Activated T-cell treated with anti-CD3 and anti-CD28 coated beads, Interleukin-2, amount 50 U/mL, for 4 hours (primary cell): ENCODE measurements at places on chromosomes 6 and 20. TPM values are rescaled to one million over a fixed set of nuclear protein-coding genes. Genes with fewer than 3 reads are reported as not detected.

DNA sequence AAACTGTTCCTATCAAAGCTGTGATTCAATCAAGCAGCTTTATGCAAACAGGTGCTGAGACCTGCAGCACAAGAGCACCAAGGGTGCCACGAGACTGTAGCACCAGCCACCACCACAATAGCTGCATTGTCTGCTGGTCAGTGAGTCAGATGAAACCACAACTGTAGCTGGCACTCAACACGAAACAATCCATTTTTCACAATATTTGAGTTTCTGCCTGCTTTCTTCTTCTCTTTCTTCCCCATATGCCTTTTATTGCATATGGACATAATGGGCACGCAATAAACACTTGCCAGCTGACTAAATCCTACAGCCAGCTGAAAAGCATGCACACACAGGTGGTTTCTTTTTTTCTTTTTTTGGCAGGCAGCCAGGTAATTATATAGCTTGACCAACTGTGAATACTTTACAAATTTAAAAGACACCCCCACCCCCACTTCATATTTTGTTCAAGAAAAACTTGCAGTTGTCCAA, 16.6 kb downstream of the SLC2A12 start:
- DNase-seq: no peak

GRCh38 chr6:36219081-36219480, 22.5 kb downstream of the BRPF3 start:
- DNase-seq: no peak

DNA sequence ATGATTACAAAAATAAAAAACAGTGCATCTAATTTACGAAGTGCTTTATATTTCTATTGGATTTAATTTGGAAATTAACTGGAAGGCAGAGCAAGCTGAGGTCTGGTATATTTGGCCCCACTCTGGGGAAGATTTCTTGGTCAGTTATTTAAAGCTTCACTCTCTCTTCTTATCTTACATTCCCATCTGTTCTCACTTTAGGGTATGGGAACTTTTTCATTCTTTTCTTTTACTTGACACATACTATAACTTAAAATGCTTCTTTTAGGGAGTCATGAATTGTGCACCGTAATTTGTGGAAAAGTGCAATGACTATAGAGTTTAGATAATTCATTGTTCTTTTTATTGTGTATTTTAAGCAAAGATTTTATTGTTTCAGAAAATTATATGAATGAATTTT, 170.4 kb downstream of the BCKDHB start:
- no peak for DNase-seq

GRCh38 chr20:10488534-10488933, 53.4 kb downstream of the SLX4IP start:
- DNase-seq: no peak

GRCh38 chr6:170021579-170021978, 269.3 kb downstream of the DLL1 start:
- no peak for DNase-seq

DNA sequence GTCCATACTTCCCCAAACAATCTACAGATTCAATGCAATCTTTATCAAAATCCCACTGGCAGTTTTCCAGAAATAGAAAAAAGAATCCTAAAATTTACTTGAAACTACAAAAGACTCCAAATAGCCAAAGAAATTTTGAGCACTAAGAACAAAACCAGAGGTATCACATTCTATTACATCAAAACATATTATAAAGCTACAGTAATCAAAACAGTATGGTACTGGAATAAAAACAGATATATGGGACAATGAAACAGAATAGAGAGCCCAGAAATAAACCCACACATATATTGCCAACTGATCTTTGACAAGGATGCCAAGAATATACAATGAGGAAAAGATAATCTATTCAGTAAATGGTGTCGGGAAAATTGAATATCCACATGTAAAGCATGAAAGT, 46.0 kb upstream of the FBXO30 start:
- DNase-seq: no peak

- DNase-seq: no peak
Measured at GRCh38 chr6:57262901-57263694, 41.0 kb upstream of the RAB23 start.

DNA sequence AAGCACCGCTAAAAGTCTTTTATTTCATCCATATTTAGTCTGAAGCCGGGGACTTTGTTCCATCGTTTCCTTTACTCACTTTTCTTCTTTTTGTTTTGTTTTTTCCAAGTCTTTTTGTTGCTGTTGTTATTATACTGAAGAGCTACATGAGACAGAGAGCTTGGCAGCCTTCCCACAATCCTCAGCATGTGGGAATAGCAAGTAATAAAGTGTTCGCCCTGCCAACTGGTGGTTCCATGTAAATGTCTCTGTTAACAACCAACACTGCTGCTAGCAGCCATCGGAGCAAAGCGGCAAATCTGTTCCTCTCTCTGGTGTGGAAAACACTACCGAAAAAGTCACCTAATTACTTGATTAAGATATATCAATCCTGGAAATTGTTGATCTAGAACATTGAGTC, 437.8 kb upstream of the ID4 start:
- DNase-seq: no peak

DNA sequence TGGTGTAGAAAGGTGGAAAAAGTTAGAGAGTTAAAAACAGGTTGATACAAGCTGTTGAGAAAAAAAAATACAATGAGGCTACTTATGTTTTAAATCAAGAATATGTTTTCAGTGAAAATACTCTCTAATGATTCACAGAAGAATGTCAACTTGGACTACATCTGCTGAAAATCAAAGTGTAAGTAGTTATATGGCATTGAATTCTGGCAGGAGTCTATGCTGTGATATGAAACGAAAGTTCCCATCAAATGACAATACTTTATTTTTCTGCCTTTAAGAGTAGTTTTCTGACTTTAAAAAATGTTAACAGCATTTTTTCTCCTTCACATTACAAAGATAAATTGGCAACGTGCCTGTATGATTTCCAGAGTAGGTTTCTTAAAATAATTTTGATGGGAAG, 158.3 kb downstream of the EYA4 start:
- no peak for DNase-seq

DNA sequence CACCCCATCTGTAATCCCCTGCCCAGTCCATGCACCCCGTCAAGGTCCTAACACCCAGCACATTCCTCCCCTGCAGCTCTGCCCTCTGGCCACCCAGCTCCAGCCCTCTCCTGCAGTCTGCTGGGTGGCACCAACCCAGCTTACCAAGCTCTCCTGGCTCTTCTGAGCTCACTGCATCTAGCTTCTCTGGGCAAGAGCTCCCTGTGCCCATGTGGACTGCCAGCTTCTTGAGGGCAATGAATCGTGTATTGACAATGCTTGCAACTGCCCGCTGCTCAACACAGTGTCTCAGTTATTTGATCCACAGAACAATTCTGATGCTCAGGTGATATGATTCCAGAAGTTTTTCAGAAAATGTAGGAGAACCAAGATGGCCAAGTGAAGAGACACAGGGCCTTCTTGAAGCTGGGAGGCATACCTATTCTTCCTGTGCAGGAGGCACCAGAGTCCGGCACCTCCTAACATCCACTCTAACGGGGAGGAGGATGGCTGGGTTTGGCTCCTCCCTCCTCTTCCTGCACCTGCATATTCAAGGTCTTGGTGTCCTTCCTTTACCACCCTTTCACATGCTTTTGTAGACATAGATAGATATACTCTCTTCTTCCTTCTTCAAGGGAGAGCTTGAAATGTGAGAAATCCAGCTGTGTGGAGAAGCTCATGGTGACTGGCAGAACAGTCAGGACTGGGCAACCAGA, 85.6 kb downstream of the TRERF1 start:
- no peak for DNase-seq

GRCh38 chr6:19851241-19852089, 14.3 kb downstream of the ID4 start:
- DNase-seq: no peak

GRCh38 chr6:101832371-101832770, 438.9 kb downstream of the GRIK2 start:
- no peak for DNase-seq

GRCh38 chr6:111780393-111780792, 92.9 kb downstream of the FYN start:
- DNase-seq: no peak

DNA sequence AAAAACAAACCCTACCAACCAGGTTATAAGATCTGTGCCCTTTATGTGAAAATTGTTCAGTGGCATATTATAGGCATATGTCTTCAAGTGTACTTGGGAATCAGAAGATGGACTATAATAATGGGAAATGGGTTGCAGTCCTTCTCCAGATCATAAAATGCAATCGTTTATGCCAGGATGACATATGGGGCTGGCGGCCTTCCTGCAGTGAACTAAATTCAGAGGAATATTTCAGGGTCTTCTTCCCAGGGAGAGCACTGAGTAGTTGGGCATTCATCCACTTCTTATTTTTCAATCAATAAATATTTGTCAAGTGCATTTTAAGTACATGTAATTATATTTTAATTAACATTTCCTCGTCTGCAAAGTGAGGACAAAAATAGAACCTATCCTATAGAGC, 176.2 kb upstream of the CNR1 start:
- no peak for DNase-seq

GRCh38 chr6:80548532-80548931, 442.1 kb downstream of the BCKDHB start:
- no peak for DNase-seq

DNA sequence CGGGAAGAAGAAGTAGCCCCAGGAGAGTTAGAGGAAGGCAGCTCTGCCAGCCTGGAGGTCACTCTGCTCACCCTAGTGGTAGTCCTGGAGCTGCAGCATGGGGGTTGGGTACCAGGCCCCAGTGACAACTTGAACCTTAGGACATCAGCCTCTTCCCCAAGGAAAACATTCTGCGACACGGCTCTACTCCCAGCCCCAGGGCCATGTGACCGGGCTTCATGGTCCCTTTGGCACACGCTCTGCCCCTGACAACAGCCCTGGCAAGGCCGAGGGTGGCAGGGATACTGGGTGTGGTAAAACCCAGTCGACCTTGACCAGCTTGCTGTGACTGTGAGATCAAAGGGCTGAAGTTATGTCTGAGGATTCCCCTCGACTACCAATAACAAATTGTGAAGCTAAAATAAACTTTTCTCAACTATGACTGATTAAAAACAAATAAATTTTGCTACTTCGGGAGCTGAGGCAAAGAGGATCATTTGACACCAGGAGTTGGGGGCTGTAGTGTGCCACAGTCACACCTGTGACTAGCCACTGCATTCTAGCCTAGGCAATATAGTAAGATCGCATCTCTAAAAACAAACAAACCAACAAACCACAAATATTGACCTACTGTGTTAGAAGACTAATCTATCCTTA, 24.4 kb upstream of the ARID1B start:
- DNase-seq: no peak

DNA sequence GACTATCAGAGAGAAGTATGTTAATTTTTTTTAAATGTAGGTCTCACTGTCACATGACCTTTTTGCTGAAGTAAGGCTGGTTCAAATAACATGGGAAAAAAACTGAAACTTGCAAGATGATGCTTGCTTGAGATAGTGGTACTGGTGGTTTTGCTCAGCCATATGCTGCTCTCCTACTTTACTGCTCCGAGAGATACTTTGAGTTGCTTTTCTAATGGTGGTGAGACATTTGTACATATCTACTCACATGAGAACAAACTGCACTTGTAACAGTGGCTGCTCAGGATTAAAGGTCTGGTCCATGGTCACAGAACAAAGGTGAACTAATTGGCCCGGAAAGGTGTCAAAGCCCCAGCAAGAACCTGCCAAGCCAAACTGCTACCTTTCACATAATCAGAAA, 106.2 kb upstream of the BEND3 start:
- no peak for DNase-seq

Gene VSX1
- not detected for total RNA-seq

Gene BPI
- total RNA-seq: not detected

Gene KCNK15
- total RNA-seq: 1.1 TPM

Gene SPACA1
- not detected for total RNA-seq
